ENCODE measurements at places on chromosomes 13 and 19. TPM values are rescaled to one million over a fixed set of nuclear protein-coding genes. Genes with fewer than 3 reads are reported as not detected.

GRCh38 chr13:97005625-97006262 lies 11.5 kb upstream of the OXGR1 start:
- no peak overlapping the region for H3K4me3 ChIP-seq
- DNase-seq: no peak
- H3K27ac ChIP-seq: no peak overlapping the region
- H3K27me3 ChIP-seq: peaks cover 9% of the 10 kb centered on the region

GRCh38 chr13:35892837-35893814 lies 238.1 kb downstream of the DCLK1 start:
- H3K27ac ChIP-seq: no peak overlapping the region
- H3K4me3 ChIP-seq: no peak overlapping the region
- H3K4me1 ChIP-seq: no peaks in the 10 kb centered on the region
- no peaks in the 10 kb centered on the region for H3K27me3 ChIP-seq
- H3K36me3 ChIP-seq: no peaks in the 10 kb centered on the region

C19orf67 gene
- not detected for total RNA-seq

SAMD1 gene
- total RNA-seq: 72.0 TPM

- H3K27me3 ChIP-seq: peaks cover 15% of the 10 kb centered on the region
- H3K36me3 ChIP-seq: no peaks in the 10 kb centered on the region
- no peak overlapping the region for H3K4me3 ChIP-seq
- no peak overlapping the region for H3K27ac ChIP-seq
- DNase-seq: no peak
Measured at GRCh38 chr13:71876648-71877255, 9.7 kb upstream of the DACH1 start.

DNA sequence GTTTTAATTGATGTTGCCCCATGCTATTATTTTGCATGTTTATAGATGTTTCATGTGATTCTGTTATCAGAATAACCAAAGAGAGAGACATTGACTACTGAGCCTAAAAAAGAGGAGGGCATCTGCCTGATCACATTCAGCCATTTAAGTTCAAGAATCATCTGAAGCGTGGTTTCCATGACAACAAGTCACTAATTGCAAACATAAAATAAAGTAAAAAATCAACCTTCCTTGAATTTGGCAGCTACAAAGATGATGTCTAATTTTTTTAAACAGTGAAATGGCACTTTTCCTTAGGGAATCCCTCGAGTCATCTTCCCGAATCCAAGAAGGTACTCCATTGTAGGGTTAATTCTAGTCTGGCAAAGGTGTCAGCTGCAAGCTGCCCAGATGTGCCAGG lies 884.2 kb downstream of the DIAPH3 start:
- H3K4me1 ChIP-seq: no peaks in the 10 kb centered on the region
- H3K27ac ChIP-seq: no peak overlapping the region
- H3K4me3 ChIP-seq: no peak overlapping the region
- no peaks in the 10 kb centered on the region for H3K27me3 ChIP-seq
- H3K36me3 ChIP-seq: no peaks in the 10 kb centered on the region

DNA sequence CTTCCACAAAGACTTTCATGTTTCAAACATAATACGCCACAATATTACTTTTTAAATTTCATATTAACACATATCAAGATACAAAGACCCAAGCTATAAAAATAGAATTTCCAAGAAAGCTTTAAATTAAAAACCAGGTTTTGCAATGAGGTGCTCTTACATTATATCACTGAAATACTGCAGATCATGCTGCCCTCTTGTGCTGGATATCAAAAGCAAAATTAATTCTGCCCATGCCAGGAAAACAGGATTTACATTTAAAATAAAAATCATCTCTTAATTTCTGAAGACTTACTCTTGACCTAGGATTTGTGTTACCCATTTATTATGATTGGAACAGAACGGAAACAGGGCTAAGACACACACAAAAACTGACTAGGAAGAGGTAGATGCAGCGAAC lies 145.0 kb downstream of the ABCC4 start:
- DNase-seq: no peak
- H3K27ac ChIP-seq: no peak overlapping the region
- no peaks in the 10 kb centered on the region for H3K27me3 ChIP-seq
- H3K4me1 ChIP-seq: no peaks in the 10 kb centered on the region

PRR20B gene
- not detected for total RNA-seq

All from activated CD8-positive, alpha-beta T cell treated with anti-CD3 and anti-CD28 coated beads, Interleukin-2, amount 10 ng/mL, durations not matched to agents 7 days and 5 days (primary cell).